ENCODE measurements at places on chromosomes 1 and 21.

DNA sequence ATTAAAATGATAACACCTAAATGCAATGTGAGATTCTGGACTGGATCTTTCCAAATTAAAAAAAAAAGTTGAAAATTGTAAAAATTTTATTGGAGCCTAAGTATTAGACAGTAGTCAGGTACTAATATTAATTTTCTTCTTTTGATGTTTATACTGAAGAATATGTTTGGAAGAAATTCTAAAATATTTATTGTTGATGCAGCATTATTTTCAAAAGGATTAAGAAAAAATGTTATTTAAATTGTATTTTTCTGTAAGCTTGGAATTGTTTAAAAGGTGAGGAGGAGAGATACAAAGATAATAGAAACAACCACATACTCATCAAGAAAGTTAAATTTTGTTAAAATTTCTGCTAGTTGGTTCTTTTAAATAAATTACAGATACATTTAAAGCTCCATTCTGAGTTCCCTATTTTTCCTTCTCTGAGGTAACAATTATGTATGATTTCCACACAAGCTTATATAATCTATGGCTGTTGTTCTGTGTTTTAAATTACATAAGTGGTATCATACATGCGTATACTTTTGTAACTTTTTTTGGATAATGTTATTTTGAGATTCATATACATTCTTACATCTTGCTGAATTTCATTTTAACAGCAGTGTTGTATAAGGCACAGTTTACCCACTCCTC lies 180.3 kb upstream of the RGS18 start:
- DNase-seq = no peak

- DNase-seq = no peak
Observed at GRCh38 chr1:23196627-23197328, 20.5 kb downstream of the HTR1D start.

DNA sequence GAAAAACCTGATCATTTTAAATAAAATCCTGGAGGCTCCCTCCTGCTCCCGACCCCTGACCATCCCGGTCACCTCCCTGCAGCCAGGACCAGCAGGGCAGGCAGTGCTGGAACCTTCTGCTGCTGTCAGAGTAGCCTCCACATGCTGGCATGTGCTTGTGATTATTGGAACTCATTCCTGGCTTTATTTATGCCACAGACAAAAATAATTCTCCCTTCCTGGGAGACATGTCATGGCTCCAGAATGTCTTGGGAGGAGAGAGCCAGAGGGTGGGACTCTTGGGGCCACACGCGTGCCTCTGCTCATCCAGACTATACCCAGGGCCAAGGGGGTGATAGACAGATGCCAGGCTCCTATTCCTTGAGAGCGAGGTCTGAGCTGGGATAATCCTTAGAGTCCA lies 183.6 kb upstream of the RAB4A start:
- no peak for DNase-seq

DNA sequence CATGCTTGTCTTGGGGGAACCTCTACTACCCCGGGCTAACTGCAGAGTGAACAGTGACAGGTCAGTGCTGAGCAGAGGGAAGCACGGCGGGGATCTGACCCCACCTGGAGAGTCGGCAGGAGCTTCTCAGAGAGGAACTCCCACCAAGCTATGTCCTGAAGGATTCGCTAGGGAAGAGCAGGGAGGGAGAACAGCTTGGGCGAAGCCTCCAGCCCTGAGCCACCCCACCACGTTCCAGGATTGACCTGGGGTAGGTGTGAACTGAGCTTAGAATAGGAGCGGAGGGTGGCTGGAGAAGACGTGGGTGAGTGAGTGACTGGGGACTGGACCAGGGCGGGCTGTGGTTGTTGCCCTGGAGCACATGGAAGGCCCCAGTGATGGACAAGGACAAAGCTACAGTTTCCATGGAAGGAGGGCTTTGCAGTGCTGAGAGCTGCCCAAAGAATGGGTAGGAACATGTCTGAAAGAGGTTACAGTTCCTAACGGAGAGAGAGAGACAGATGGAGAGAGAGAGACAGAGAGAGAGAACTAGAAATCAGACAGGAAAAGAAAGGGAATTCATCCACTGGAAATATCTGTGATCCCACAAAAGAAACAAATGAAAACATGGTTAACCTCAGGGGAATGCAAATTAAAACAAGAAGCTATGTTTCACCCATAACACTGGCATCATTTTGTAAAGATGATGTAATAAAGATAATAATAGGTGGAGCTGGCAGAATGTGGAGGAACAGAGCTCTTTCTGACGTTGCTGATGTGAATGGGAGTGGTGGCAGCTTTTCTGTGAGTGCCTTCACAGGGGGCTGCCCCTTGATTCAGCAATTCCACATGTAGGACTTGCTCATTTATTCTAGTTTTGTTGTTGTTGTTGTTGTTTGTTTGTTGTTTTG lies 17.2 kb downstream of the BSND start:
- DNase-seq = no peak

DNA sequence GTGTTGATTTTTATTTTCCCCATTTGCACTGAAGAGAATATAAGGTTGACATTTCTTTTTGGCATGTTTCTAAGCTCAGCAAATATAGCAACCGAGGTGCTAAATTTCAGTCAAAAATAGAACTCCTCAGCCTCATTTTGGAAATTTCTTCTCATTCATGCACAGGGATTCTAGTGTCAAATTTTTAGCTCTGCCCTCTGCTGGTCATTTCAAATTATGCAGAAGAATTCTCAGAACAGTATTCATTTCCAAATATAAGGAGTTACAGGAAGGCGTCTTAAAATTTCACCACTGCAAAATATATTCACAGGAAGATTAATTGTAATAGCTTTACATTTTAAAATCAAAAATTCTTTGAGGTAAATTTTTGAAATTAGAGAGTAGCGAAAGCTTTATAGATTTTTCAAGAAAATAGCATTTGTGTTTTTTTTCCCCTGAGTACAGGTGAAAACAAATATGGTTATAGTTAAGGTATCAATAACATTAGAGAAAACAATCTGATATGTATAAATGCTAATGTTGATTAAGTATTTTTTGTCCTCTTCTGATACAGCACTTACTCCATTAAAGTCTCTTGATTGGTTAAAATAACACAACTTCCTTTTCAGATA lies 57.9 kb downstream of the FMN2 start:
- DNase-seq = peak; percentile 14

- no peak for DNase-seq
Observed at GRCh38 chr1:168554603-168555483, 11.0 kb upstream of the XCL2 start.

GRCh38 chr21:38120984-38121855 lies 135.6 kb upstream of the KCNJ15 start:
- DNase-seq = no peak

GRCh38 chr1:24255226-24255625 lies 63.9 kb upstream of the GRHL3 start:
- DNase-seq = no peak

DNA sequence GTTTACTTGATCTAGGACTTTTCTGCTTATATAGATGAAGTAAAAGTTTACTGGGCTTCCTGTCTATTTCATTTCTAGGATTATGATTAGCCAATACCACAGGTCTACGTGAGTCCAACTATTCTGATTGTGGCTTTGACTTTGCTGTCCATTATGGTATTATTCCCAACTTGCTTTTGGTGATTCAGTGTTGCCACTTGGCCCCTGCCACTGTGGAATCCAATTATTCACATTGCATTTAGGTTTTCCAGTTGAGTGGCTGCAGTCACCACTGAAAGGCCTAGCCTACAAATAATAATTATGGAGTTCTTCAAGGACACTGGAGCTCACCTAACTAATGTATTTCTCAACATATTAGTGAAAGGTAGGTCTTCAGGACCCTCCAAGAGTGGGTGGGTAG lies 574.3 kb upstream of the USP24 start:
- no peak for DNase-seq

DNA sequence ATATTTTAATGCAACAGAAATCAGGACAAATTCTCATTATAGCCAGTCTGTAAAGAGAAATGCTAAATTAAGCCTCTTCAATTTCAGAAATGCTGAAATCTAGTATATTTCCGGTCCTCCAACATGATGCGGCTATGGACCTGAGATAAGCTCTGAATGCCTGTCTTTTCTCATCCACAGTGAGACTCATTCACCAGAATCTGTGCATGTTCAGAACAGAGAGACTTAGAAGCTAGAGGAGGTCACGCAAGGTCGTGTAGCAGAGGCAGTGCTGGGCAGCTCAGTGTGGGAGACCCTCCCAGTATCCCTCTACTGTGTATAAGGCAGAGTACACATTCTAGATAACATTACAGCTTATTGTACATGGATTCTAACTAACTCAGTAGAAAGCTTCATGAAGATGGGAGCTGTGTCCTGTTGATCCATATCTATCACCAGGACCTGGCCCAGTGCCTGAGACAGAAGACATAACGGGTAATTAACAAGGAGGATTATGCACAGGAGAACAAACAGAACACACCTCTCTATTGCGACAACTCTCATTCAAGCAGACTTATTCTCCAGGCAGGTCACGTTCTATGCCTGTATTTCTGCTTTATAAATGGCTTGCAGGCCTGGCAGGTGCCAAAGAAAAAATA lies 97.0 kb upstream of the COA6 start:
- DNase-seq = no peak

DNA sequence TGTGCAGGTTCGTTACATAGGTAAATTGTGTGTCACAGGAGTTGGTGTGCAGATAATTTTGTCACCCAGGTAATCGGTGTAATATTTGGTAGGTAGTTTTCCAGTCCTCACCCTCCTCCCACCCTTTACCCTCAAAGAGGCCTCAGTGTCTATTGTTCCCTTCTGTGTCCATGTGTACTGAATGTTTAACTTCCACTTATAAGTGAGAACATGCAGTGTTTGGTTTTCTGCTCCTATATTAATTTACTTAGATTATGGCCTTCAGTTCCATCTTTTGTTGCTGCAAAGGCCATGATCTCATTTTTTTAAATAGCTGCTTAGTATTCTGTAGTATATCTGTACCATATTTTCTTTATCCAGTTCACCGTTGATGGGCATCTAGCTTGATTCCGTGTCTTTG lies 87.3 kb downstream of the RPS6KC1 start:
- no peak for DNase-seq

- no peak for DNase-seq
Observed at GRCh38 chr1:25360596-25361581, 22.8 kb downstream of the TMEM50A start.

- no peak for DNase-seq
Observed at GRCh38 chr1:9815150-9815549, 8.6 kb downstream of the CLSTN1 start.

All from activated CD4-positive, alpha-beta T cell treated with anti-CD3 and anti-CD28 coated beads, Interleukin-2, amount 50 U/mL, for 16 hours (primary cell).